Stimulated activated CD4-positive, alpha-beta T cell treated with anti-CD3 and anti-CD28 coated beads, Interleukin-1b, Interleukin-23, amount 100 ng/mL, for 24 hours (primary cell): ENCODE measurements at places on chromosomes 4 and X.
A peak's percentile ranks its signal among the peaks of the same experiment; 100 is the strongest.

GRCh38 chrX:132848296-132848970 lies 110.0 kb downstream of the HS6ST2 start:
- no peak for DNase-seq

GRCh38 chr4:152771741-152772533 lies 7.6 kb downstream of the TIGD4 start:
- DNase-seq = no peak

DNA sequence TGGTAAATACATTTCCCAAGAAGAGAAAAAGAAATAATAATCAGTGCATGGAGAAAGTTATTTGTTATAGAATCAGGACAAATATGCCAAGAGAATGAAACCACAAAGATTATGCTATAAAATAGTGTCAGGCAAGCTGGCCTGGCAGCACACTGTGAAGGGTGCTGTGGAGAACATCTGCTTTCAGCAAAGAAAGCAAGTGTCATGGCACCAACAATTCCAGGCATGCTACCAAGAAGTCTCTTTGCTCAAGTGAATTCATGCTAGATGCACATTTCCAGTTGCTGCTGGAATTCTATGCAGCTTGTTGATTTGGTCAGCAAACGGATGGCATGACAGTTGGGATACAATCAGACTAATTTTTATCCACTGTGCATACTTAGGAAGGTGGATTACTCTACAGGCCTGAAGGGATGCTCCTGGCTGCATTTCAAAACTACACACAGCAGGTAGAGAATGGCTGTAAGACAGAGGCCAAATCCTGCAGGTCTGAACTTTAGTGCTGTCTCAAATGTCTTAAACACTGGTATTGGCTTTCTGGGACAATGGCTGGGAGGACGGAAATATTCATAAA lies 154.6 kb upstream of the FAT1 start:
- DNase-seq = no peak

DNA sequence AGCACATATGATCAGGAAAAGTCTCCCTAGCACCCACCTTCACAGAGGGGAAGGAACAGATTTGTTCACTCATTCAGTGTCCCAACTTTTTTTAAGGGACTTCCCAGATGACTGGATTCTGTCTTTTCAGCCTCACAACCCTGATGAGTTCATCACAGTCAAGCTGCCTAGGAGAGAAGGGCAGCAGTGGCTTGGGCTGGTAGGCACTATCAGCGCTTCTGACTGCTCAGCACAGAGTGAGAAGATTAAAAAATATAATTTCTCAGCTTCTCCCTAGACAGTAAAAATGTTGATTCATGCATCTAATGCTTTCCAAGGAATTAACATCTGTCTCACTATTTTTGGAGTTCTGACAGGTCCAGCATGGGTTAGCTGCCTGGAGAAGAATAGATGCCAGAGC lies 328.2 kb downstream of the DTHD1 start:
- DNase-seq = no peak

- DNase-seq = no peak
Observed at GRCh38 chr4:126097155-126097799, 782.5 kb downstream of the FAT4 start.

GRCh38 chr4:163440040-163440439 lies 33.5 kb downstream of the TKTL2 start:
- DNase-seq = no peak

- no peak for DNase-seq
Observed at GRCh38 chr4:3418029-3418762, 23.6 kb upstream of the HGFAC start.

DNA sequence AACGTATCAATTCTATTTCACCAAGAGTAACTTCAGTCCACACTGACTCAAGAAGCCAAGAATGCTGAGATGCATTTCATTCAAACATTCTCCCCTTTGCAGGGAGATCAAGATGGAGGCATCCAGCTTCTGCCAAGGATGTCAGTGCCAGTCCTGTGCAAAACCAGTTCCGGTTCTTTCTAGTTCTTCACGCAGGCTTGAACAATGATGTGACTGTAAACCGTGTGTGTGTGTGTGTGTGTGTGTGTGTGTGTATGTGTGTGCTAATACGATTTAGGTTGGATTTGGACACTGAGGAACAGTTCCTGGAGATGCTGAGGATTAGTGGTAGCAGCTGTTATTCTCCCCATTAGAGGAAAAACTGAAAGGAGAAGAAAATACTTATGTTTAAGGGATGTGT lies at the start of gene REELD1:
REELD1 (plus strand) TSS at position 301 of the 400 bp plus-strand sequence. CDS start 2,415 bp downstream, outside the sequence.
- no peak for DNase-seq

- no peak for DNase-seq
Observed at GRCh38 chrX:74521961-74522751, 92.3 kb downstream of the RLIM start.

DNA sequence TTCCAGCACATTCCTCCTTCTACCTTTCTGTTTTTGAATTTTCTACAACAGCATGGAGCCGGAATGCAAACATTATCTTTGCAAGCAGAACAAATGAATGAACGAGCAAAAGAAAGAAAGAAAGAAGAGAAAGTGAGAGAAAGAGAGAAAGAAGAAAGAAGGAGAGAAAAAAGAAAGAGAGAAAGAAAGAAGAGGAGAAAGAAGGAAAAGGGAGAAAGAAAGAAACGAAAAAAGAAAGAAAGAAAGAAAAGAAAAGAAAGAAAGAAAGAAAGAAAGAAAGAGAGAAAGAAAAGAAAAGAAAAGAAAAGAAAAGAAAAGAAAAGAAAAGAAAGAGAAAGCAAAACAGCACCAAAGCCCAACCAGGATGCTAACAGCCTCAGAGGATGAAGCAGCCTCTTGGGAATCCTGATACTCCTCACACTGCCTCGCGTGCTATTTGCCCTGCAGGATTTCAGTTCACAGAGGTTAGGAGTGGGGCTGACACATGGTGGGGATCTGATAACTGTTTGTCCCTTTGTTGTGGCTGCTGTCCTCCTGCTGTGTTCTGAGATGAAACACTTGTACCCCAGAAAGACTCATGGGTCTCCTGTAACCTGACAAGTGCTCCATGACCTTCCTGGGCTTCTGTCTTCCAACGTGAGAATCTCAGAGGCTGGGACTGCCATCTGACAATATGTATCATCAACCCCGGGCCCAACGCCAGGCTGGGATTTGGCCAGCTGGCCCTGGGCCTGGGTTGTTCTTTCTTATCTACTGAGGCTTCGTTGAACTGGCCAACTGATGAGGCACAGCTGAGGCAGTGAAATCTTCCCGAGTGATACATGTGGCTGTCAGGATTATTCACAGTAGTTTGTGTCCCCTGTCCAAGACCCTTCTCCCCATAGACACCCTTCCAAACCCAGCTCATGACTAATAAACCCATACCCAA lies 61.0 kb downstream of the SEPSECS start:
- no peak for DNase-seq

DNA sequence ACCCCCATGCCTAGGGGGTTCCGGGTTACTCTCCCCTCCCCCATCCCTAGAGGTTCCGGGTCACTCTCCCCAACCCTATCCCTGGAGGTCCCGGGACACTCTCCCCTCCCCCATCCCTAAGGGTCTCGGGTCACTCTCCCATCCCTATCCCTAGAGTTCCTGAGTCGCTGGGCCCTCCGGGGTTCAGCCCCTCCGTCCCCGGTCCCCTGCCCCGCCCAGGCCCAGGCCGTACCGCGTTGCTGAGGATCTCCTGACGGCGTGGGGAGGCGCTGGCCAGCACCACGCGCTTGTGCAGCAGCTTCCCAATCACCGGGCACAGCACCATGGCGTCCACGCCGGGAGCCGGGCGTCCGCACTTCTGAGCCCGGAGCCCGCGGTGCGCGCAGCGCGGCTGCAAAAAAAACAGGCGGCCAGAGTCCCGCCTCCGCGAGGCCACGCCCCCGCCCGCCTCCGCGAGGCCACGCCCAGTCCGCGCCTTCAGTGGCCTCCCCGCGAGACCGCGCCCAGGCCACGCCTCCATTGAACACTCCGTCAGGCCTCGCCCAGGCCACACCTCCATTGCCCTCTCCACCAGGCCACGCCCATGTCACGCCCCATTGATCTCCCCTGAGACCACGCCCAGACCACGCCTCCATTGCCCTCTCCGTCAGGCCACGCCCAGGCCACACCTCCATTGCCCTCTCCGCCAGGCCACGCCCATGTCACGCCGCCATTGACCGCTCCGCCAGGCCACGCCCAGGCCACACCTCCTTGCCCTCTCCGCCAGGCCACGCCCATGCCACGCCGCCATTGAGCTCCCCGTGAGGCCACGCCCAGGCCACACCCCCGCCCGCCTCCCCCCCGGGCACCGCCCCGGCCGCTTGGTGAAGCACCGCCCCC lies at the start of gene ASMTL:
ASMTL (minus strand) TSS at position 394 of the 879 bp plus-strand sequence; CDS start at position 325, 69 bp downstream.
- peak; percentile 100 for DNase-seq

DNA sequence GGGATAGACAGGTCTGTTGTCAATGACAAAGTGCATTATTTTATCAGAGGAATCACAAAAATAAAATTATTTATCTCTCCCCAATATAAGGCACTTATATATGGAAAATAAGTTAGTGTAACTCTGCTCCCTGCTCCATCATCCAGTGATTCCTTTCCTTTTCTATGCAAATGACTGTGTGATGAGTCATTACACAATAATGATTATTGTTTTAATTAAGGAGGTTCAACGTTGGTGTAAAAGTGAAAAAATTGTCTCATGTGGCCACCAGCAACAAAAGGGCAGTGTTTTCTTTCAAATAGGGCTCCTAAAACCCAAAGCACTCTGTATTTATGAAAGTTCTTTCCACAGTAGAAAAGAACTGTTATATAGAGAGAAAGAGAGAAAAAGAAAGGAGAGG lies 16.7 kb downstream of the SLC7A11 start:
- no peak for DNase-seq

- no peak for DNase-seq
Observed at GRCh38 chrX:147912093-147912801, 528 bp downstream of the FMR1 start.

GRCh38 chr4:877502-877901 lies 51.6 kb upstream of the CPLX1 start:
- DNase-seq = no peak
